Fibroblast of skin of abdomen (primary cell): ENCODE measurements at places on chromosomes 4 and X.

DNA sequence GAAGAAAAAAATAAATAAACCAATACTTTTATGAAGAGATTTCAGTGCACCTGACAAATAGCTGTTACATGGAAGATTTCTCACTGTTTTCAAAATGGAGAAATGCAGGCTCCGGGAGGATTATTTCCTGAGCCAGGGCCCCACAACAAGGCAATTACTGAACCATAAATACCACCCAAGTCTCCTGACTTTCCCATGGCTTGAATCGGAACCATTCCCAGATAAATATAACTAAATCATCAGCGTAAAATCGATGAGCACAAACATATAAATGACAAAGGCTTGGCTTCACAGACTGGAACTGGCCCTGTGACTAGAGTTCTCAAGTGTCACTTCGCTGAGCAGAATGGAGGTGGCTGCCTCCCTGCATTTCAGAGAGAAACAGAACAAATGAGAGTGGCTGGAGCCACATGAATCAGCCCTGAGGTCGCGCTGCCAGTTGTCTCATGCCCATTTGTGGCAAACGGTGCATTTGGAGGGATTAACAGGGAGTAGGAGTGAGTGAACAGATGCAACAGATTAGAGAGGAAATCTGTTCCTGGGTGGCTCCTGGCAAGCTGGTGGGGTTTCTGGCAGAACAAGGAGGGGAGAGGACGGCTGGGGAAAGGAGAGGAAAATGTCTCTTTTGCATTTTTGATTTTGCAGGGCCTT lies 57.3 kb upstream of the STIM2 start:
- peak; percentile 11 for DNase-seq

GRCh38 chr4:103994059-103994458 lies 274.3 kb upstream of the TACR3 start:
- no peak for DNase-seq

DNA sequence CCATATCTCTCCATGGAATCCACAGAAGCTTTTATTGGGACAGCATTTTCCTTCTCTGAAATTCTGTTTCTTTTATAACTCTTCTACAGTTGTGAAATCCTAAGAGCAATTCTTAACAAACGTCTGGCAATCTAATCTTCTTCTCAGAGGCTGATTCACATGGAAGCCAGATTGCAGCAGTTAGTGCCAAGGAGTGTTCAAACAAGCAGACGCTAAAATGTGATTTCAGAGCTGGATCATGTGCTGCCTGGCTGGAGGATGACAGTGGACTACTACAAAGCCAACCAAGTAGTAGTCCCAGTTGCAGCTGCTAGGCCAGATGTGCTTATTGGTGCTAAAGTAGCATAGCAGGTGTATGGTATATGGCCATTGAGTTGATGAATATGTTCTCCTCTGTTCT lies 27.7 kb upstream of the GLRB start:
- peak; percentile 78 for DNase-seq

- peak; percentile 5 for DNase-seq
These were observed 758 bp downstream of the SCFD2 start for GRCh38 chr4:53365121-53365485.

DNA sequence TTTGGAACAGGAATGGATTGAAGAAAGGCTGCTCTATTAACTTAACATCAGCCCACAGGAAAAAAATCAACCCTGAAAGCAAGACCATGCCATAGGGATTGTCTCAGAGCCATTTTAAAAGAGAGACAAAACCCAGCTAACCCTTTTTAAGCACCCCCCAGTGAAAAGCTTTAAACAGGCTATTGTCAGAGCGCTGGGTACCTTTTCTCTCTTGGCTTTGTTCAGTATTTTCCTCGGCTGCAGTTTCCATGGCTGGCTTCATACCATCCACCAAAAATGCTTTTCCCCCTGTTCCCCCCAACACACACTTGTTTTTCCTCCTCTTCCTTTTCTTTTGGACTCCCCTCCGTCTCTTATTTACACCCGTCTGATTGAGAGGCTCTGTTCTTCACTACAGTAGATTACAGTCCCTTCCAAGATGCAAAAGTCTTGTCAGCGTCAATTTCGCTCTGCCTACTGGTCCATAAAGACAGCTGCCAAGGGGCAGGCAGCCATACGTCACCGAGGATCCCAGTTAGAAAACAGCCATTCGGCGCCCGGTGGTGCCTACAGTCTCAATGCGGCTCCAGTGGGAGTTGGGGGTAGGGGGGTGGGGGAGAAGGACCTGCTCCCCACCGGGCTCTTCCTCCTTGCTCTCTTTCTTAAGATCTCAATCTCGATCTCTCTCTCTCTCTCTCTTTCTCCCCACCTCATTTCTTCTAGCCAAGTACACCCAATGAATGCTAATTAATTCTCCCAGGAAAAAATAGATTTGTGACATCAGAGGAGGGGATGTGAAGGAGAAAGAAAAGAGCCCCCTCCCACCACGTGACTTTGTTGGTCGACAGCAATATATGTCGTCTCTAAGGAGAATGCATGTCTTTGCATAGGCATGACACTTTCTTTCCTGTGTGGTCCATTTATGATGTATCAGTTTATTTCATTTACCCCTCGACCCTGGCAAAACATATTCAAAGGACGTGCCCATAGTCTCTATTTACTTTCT lies at the start of gene GPM6B:
Gene GPM6B, minus strand, starts transcription at position 451 of the 985 bp plus-strand sequence. Its CDS starts 189 bp downstream, at position 262.
- DNase-seq: no peak

DNA sequence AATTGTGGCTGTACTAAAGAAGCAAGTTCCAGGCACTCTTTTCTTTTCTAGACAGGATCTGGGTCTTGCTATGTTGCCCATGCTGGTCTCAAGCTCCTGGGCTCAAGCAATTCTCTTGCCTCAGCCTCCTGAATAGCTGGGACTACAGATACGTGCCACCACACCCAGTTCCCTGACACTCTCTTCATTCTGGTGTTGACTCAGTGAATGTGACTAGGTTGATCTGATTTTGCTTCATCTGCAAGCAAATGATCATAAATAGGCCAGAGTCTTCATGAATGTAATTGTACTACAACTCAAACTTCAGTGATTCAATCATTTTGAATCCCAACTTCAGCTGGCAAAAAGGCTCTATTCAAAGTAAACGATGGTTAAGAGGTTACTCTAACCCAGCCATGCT lies 78.5 kb downstream of the APBB2 start:
- no peak for DNase-seq

GRCh38 chr4:159177265-159178150 lies 74.6 kb downstream of the RAPGEF2 start:
- DNase-seq: no peak

DNA sequence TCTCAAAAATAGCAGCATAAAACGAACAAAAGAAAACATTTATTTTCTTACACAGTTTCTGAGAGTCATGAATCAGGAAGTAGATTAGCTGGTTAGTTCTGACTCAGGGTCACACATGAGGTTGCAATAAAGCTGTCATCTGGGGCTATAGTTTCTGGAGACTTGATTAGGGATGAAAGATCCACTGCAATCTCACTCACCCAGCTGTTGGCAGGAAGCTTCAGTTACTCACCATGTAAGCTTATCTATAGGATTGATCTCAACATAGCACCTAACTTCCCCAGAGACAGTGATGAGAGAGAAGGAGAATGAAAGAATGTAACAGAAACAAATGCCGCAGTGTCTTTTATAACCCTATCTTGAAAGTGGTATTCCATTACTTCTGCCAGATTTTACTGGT lies 435.5 kb downstream of the GABRG1 start:
- no peak for DNase-seq

DNA sequence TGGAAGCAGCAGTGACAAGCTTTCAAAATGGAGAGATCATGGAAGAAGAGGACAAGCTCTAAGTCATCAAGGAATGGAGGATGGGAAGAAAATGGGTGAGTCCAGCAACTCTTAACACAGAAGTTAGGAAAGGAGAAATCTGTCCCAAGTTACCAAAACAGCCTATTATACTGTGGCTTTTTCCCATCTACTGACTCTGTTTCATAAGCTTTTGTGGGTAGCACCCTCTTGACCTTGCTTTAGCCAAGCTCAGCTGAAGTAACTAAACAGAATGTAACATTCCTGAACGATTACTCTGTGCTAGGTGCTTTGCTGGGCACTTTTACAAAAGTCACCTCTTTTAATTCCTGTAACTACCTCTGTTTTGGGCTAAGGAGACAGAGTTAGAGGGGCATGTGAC lies 54.9 kb downstream of the MAP7D2 start:
- DNase-seq: peak; percentile 8
